HepG2 (cell line): ENCODE measurements at places on chromosomes 1 and 21.

GRCh38 chr1:10762875-10763274 lies 33.6 kb downstream of the CASZ1 start:
- no peak overlapping the region for H3K27ac ChIP-seq
- H3K27me3 ChIP-seq, result peaks cover 1% of the 10 kb centered on the region; the same call in 1 of the 2 replicates
- H3K36me3 ChIP-seq, result no peaks in the 10 kb centered on the region
- no peak overlapping the region for H3K4me3 ChIP-seq

- no peaks in the 10 kb centered on the region for H3K36me3 ChIP-seq
- H3K4me3 ChIP-seq, result no peak overlapping the region
- H3K27ac ChIP-seq, result no peak overlapping the region
- no peaks in the 10 kb centered on the region for H3K27me3 ChIP-seq
- no peaks in the 10 kb centered on the region for H3K4me1 ChIP-seq
Measured at GRCh38 chr1:163834778-163835177, 513.0 kb downstream of the NUF2 start.

DNA sequence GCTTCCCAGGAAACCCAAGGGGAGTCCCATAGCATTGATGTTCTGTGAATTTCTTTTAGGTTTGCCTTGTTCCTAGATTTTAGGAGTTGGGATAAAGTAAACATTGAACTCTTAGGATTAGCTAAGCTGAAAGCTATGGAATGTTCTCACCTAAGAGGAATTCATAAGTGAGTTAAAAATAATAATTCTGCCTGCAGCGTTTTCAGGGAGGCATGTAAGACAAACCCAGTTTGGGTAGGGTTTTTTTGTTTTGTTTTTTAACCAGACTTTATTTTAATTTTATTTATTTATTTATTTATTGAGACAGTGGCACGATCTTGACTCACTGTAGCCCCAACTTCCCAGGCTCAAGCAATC lies 28.9 kb upstream of the CD101 start:
- H3K27ac ChIP-seq, result no peak overlapping the region
- DNase-seq, result no peak
- no peaks in the 10 kb centered on the region for H3K4me1 ChIP-seq
- H3K27me3 ChIP-seq, result no peaks in the 10 kb centered on the region
- H3K36me3 ChIP-seq, result no peaks in the 10 kb centered on the region

- peaks cover 64% of the 10 kb centered on the region for H3K4me1 ChIP-seq
- no peaks in the 10 kb centered on the region; the same call in 2 of the 3 replicates for H3K27me3 ChIP-seq
- H3K4me3 ChIP-seq, result peak overlapping the region; percentile 71
- H3K27ac ChIP-seq, result peak overlapping the region; percentile 96
- peaks cover 15% of the 10 kb centered on the region for H3K36me3 ChIP-seq
Measured at GRCh38 chr1:150971583-150972416, 2.8 kb downstream of the CERS2 start.

GRCh38 chr1:219985169-219985568 lies 56.8 kb upstream of the SLC30A10 start:
- H3K4me1 ChIP-seq, result no peaks in the 10 kb centered on the region
- DNase-seq, result no peak
- H3K27me3 ChIP-seq, result no peaks in the 10 kb centered on the region
- peaks cover 8% of the 10 kb centered on the region for H3K36me3 ChIP-seq
- no peak overlapping the region for H3K4me3 ChIP-seq

- no peaks in the 10 kb centered on the region for H3K36me3 ChIP-seq
- no peak overlapping the region for H3K27ac ChIP-seq
- no peak overlapping the region for H3K4me3 ChIP-seq
- H3K27me3 ChIP-seq, result peaks cover 14% of the 10 kb centered on the region; the same call in 2 of the 3 replicates
- H3K4me1 ChIP-seq, result peaks cover 44% of the 10 kb centered on the region
- peak; percentile 75 for DNase-seq
Measured at GRCh38 chr1:205488074-205488723, 16.3 kb upstream of the CDK18 start.

DNA sequence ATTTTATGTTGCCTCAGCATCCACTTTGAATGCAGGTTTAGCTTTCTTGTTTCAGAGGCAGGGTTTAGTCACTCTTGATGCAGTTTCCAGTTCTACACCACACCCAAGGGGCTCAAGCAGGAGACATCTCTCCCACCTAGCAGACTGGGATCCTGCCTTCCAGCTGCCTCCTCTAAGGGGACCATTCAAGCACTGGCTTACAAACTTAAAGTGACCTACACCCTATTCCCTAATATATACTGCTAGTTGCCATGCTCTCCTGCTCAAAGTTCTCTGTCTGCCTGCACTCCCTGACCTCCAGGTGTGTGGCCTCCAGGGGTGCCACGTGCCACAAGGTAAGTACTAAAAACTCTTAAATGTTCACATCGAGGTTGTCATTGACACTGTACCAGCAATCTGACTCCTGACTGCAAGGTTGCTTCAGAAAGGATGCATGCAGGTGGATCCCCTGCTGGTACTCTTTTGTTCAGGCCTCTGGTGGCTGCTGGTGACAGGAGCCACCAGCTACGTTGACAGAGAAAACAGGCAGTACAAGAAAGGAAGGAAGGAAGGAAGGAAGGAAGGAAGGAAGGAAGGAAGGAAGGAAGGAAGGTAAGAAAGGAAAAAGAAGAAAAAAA lies 185.9 kb downstream of the COQ8A start:
- peaks cover 7% of the 10 kb centered on the region; the same call in 2 of the 3 replicates for H3K36me3 ChIP-seq
- no peaks in the 10 kb centered on the region for H3K4me1 ChIP-seq
- H3K27me3 ChIP-seq, result no peaks in the 10 kb centered on the region
- no peak overlapping the region for H3K4me3 ChIP-seq
- no peak for DNase-seq

DNA sequence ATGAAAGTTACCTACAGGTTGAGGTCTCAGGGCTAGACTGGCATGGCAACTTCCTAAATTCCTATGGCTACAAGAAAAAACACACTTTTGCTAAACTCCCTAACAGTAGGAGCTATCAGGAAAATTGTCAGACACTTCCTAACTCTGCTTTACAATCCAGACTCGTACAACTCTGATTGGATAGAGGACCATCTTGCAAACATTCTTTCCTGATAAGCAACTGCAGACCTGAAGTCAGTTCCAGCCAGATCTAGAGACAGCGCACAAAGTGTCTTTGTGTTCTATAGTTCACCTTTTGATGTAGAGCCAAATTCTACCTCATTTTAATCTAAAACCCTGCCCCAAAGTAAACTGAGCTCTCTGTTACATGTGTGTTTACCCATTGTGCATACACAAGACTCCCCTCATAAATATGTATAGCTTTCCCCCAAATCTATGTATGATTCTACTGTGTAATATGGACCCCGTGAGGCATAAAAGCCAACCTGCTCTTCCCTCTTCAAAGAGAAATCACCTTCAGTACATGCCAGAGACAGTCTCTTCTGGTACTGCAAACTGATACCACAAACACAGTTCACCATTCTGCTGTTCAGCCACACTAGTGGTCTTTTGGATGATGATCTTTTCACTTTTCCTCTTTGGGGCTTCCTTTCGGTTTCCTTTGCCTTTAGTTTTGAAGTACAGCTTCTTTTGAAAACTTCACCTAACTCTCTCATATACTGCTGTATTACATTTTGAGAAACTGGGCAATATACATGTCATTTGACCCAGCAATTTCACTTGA lies 21.7 kb downstream of the ZP4 start:
- H3K36me3 ChIP-seq, result no peaks in the 10 kb centered on the region
- DNase-seq, result no peak
- peaks cover 8% of the 10 kb centered on the region for H3K4me1 ChIP-seq
- H3K4me3 ChIP-seq, result no peak overlapping the region
- H3K27me3 ChIP-seq, result no peaks in the 10 kb centered on the region

DNA sequence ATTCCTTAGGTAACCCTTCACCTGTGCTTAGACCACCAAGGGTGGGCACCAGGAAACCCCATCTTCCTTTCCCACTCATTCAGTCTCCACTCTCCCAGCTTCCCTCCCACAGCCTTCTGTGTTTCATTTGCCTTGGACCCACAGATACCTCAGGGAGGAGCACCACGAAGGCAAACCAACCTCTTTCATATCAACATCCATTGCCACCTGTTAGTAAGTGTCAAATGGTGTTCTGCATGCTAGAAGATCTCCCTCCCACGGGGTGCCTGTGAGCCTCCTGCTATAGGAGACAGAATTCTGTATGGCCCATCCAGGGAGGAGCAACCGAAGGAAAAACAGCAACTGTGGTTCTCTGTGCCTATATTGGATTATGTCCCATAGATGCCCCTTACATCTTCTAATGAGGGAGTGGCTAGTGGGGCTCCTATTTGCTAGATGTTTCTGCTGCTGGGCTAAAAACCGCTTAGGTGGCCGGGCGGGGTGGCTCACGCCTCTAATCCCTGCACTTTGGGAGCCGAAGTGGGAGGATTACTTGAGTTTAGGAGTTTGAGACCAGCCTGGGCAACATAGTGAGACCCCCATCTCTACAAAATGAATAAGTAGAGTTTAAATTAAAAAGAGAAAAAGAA lies 25.6 kb upstream of the SCCPDH start:
- no peaks in the 10 kb centered on the region for H3K27me3 ChIP-seq
- DNase-seq, result no peak
- peak overlapping the region; percentile 14 for H3K27ac ChIP-seq
- H3K4me3 ChIP-seq, result peak overlapping the region; percentile 67

GRCh38 chr1:199875856-199876255 lies 151.7 kb upstream of the NR5A2 start:
- no peaks in the 10 kb centered on the region for H3K36me3 ChIP-seq
- no peak for DNase-seq
- H3K4me1 ChIP-seq, result no peaks in the 10 kb centered on the region
- H3K4me3 ChIP-seq, result no peak overlapping the region
- no peak overlapping the region for H3K27ac ChIP-seq
- H3K27me3 ChIP-seq, result no peaks in the 10 kb centered on the region

DNA sequence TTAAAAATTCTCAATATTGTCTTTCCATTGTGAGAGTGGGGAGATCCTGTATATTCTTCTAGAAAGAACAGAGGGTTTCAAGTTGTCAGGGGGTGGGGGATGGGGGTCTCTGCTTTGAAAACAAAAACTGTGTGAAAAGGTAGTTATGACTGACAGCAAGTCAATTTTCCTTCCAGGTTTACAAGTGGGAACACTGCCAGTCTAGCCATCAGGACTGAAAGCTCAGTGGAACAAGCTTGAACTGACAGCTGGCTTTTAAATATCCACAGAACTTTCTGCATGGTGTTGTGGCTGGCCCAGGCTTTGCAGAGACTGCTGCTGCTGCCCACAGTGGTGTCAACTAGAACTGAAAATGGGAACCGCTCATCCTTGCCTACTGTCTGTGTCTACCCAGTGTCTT lies 162.6 kb downstream of the TNR start:
- DNase-seq, result no peak
- H3K36me3 ChIP-seq, result no peaks in the 10 kb centered on the region
- no peak overlapping the region for H3K27ac ChIP-seq
- no peaks in the 10 kb centered on the region for H3K4me1 ChIP-seq
- no peak overlapping the region for H3K4me3 ChIP-seq
- H3K27me3 ChIP-seq, result 0 out of 2 replicates have a peak, but pooled peaks cover 1% of the 10 kb centered on the region

DNA sequence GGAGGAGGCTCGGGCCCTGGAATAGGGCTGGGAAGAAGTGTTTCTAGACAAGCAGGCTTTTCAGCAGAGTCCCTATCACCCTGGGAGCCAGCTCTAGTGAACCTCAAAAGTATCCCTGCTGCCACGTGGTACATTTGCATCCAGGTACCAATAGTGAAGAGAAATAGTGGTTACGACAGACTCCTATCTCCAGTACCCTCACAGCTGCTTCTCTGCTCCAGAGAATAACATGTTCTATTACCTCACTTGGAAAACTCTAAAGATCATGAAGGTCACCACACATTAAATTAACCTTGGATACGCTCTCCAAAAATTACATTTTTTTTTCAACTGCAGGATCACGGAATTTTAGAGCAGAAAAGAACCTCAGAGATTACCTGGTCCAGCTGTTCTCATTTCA lies 230.4 kb upstream of the PLD5 start:
- no peaks in the 10 kb centered on the region for H3K4me1 ChIP-seq
- no peak overlapping the region for H3K4me3 ChIP-seq
- DNase-seq, result no peak
- H3K36me3 ChIP-seq, result no peaks in the 10 kb centered on the region

- no peak overlapping the region for H3K27ac ChIP-seq
- H3K4me1 ChIP-seq, result peaks cover 22% of the 10 kb centered on the region
- no peak overlapping the region for H3K4me3 ChIP-seq
- no peaks in the 10 kb centered on the region for H3K27me3 ChIP-seq
- peaks cover 23% of the 10 kb centered on the region for H3K36me3 ChIP-seq
Measured at GRCh38 chr1:42758641-42759040, 8.2 kb downstream of the P3H1 start.

GRCh38 chr1:55544826-55545225 lies 329.7 kb upstream of the USP24 start:
- H3K36me3 ChIP-seq, result no peaks in the 10 kb centered on the region
- no peak overlapping the region for H3K27ac ChIP-seq
- H3K4me3 ChIP-seq, result no peak overlapping the region
- no peaks in the 10 kb centered on the region for H3K27me3 ChIP-seq
- no peaks in the 10 kb centered on the region for H3K4me1 ChIP-seq
- DNase-seq, result no peak

- no peak overlapping the region for H3K27ac ChIP-seq
- H3K36me3 ChIP-seq, result no peaks in the 10 kb centered on the region
- peaks cover 26% of the 10 kb centered on the region for H3K4me1 ChIP-seq
- peak; percentile 65 for DNase-seq
Measured at GRCh38 chr1:93629101-93630059, 52.3 kb downstream of the BCAR3 start.

- no peaks in the 10 kb centered on the region for H3K36me3 ChIP-seq
- no peak overlapping the region for H3K4me3 ChIP-seq
- H3K27me3 ChIP-seq, result no peaks in the 10 kb centered on the region
Measured at GRCh38 chr1:73860421-73860950, 337.5 kb downstream of the LRRIQ3 start.

DNA sequence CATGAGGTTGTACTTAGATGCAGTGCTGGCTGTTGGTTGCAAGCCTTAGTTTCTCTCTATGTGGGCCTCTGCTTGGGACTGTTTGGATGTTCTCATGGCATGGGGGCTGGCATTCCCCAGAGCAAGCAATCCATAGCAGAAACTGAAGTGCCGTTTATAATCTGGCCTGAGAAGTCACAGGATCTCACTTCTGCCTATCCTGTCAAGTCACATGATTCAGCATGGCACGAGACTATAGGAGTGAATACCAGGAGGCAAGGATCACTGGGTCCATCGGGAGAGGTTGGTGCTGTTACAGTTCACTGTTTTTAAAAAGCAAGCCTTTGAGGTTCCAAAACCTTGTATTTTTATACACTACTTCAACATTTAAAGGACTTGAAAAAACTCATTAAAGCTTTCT lies 16.7 kb downstream of the COLGALT2 start:
- H3K4me1 ChIP-seq, result peaks cover 15% of the 10 kb centered on the region
- no peaks in the 10 kb centered on the region; the same call in 2 of the 3 replicates for H3K27me3 ChIP-seq
- no peak for DNase-seq

DNA sequence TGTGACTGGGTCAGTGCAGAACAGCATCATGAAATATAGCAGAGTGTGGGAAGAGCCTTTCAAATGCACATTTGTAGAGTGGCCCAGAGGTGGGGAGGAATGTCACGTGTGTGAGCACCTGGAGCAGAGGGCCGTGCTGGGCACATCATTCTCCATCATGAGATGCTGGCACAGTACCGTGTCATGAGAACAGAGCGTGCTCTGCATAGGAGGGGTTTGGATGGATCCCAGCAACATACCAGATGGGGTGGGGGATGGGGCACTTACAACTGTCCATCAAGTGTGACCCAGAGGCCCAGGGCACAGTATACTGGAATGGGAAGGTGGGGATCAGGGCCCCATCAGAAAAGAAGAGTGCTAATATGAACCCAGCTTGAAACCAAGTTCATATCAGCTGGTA lies 182.0 kb downstream of the LMX1A start:
- no peaks in the 10 kb centered on the region for H3K4me1 ChIP-seq
- no peak overlapping the region for H3K4me3 ChIP-seq
- H3K27me3 ChIP-seq, result no peaks in the 10 kb centered on the region
- H3K27ac ChIP-seq, result no peak overlapping the region
- H3K36me3 ChIP-seq, result no peaks in the 10 kb centered on the region
